ENCODE measurements at places on chromosomes 1 and 21.
A peak's percentile ranks its signal among the peaks of the same experiment; 100 is the strongest.

- H3K27ac ChIP-seq: no peak overlapping the region
- no peaks in the 10 kb centered on the region for H3K36me3 ChIP-seq
- peaks cover 39% of the 10 kb centered on the region for H3K4me1 ChIP-seq
- no peaks in the 10 kb centered on the region for H3K27me3 ChIP-seq
- H3K4me3 ChIP-seq: no peak overlapping the region
Measured at GRCh38 chr1:10384219-10384618, 14.6 kb upstream of the PGD start.

GRCh38 chr1:233597489-233597901 lies 16.4 kb upstream of the KCNK1 start:
- no peaks in the 10 kb centered on the region for H3K27me3 ChIP-seq
- H3K36me3 ChIP-seq: no peaks in the 10 kb centered on the region
- no peaks in the 10 kb centered on the region for H3K4me1 ChIP-seq

DNA sequence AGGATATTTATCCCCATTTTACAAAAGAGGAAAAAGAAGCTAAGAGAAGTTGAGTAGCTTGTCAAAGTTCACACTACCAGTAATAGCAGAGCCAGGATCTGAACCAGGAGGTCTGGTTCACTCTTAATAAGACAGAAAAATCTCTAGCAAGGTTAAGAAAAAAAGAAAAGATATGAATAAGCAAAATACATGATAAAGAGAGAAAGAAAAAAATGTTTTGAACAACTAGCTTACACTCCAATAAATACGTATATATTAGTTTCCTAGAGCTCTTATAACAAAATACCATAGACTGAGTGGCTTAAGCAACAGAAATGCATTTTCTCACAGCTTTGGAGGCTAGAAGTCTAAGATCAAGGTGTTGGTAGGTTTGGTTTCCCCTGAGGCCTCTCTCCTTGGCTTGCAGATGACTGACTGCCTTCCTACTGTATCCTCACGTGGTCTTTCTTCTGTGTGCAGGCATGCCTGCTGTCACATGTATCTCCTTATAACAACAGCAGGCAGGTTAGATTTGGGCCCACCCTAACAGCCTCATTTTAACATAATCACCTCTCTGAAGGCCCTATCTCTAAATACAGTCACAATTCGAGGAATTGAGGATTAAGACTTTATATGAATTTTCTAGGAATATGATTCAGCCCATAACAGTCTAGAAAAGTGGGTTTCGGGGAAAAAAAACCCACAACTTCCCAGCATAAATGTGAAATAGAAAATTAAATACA lies 60.4 kb downstream of the LEPR start:
- H3K4me3 ChIP-seq: no peak overlapping the region
- no peak overlapping the region for H3K27ac ChIP-seq
- H3K36me3 ChIP-seq: no peaks in the 10 kb centered on the region
- DNase-seq: no peak
- H3K4me1 ChIP-seq: no peaks in the 10 kb centered on the region

- no peaks in the 10 kb centered on the region for H3K36me3 ChIP-seq
- peaks cover 28% of the 10 kb centered on the region for H3K27me3 ChIP-seq
- H3K4me1 ChIP-seq: no peaks in the 10 kb centered on the region
- DNase-seq: no peak
- no peak overlapping the region for H3K4me3 ChIP-seq
- H3K27ac ChIP-seq: no peak overlapping the region
Measured at GRCh38 chr1:10873189-10873588, 76.7 kb upstream of the CASZ1 start.

DNA sequence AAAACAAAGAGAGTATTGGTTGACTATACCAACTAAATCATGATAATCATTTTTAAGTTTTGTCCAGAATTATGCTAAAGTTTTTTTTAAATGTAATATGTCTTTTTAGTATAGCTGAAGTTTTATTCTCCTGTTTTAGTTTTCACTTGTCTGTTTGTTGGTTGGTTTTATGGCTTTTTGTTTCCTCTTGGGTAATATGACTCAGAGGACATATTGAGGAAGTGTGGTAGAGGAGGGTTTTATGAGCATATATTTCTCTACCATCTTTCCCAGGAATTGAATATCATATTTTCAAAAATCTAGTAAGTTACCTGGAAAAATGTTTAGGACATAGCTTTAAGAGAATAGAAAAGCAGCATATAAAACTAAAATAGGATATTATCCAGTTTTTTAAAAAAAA lies 68.6 kb upstream of the MCOLN3 start:
- H3K4me1 ChIP-seq: no peaks in the 10 kb centered on the region
- no peaks in the 10 kb centered on the region for H3K36me3 ChIP-seq
- no peak overlapping the region for H3K4me3 ChIP-seq
- H3K27ac ChIP-seq: no peak overlapping the region
- no peak for DNase-seq
- H3K27me3 ChIP-seq: no peaks in the 10 kb centered on the region

DNA sequence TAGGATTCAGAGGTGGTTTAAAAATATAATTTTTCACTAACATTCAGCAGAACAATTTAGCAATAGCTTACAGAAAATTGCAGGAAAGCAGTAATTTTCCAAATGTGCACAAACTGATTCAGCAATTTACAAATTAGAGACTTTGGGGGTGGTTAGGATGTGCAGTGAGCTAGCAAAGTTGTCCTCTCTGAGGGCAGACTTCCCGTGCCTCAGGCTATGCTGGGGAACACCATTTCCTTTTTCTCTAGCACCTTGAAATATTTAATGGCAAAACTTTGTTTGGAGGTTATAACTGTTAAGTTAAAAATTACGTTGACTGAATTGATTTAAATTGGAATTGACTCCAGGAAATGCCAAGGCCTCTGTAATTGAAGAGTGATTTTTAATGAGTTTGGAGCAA lies 258.9 kb downstream of the PTBP2 start:
- H3K4me1 ChIP-seq: no peaks in the 10 kb centered on the region
- H3K27ac ChIP-seq: no peak overlapping the region
- H3K4me3 ChIP-seq: no peak overlapping the region
- no peaks in the 10 kb centered on the region for H3K27me3 ChIP-seq
- DNase-seq: no peak
- no peaks in the 10 kb centered on the region for H3K36me3 ChIP-seq

GRCh38 chr1:14460173-14460572 lies 138.3 kb upstream of the KAZN start:
- H3K27me3 ChIP-seq: no peaks in the 10 kb centered on the region
- no peak overlapping the region for H3K4me3 ChIP-seq
- no peak for DNase-seq
- no peaks in the 10 kb centered on the region for H3K4me1 ChIP-seq
- no peak overlapping the region for H3K27ac ChIP-seq

- H3K27me3 ChIP-seq: peaks cover 40% of the 10 kb centered on the region
- H3K36me3 ChIP-seq: no peaks in the 10 kb centered on the region
- no peak overlapping the region for H3K27ac ChIP-seq
Measured at GRCh38 chr1:5156416-5157120, 502.2 kb downstream of the AJAP1 start.

DNA sequence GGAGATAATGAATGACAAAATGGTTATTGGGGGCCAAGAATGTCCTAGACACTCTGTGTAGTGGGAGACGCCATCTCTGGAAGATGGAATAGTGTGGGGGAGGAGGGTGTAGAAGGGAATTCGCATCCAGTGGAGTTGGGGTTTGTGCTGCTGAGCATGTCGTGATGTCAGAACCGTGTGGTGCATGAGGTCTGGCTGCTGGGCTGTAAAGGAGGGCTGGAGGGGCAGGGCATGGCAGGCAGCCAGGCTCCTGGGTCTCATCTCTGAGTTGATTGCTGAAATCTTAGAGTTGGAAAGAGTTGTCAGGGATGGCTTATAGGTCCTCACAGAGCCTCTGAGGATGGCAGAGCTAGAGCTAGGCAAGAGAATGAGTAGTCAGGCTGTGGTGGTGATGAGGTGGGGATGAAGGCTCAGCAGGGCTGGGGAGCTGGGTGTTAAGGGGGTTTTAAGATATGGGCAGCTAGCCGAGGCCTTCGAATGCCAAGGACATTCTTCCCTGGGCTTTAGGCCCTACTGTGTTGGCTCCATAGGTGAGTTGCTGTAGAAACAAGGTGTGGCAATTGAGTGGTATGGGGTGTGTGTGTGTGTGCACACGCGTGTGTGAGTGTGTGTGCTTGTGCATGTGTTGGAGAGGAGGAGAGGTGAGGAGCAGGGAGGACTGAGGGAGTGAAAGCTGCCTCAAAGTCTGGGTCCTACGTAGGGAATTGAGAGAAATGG lies 1.9 kb downstream of the PPFIA4 start:
- no peak for DNase-seq
- no peak overlapping the region for H3K27ac ChIP-seq
- no peaks in the 10 kb centered on the region for H3K27me3 ChIP-seq
- H3K4me1 ChIP-seq: peaks cover 6% of the 10 kb centered on the region

DNA sequence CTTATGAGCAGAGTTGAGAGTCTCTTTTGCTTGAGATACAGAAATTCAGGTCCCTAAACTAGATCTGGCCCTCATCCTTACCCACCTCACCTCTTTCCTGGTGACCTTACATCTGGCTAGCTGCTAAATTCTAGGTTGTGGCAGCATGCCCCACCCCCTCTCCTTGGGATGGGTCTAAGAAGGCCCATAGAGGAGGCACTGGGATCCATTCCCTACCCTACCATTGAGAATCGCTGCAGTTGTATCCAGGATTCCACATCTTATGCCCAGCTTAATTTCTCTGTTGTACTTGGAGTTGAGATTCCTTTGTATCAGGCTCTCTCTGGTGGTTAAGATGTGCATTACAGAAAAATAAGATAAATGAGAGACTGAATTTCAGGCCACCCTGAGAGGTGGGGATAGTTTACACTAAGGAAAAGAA lies 9.5 kb upstream of the TMEM39B start:
- H3K4me3 ChIP-seq: no peak overlapping the region
- peaks cover 10% of the 10 kb centered on the region for H3K4me1 ChIP-seq
- no peak for DNase-seq

DNA sequence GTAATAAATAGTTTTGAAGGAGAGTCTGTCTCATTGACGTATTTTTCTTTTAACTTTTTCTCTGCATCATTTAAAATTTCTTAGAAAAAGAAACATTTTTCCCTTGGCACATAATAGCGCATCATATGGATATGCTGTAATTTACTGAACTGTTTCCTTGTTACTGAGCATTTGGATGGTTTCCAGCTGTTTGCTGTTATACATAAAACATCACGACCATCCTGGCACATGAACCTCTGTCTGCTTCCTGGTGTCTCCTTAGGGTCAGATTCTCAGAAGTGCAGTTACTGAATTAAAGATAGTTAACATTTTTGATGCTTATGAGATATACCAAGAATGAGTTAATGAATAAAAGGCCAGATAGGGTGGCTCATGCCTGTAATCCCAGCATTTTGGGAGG lies 67.2 kb downstream of the BACE2 start:
- no peaks in the 10 kb centered on the region for H3K4me1 ChIP-seq
- H3K27me3 ChIP-seq: no peaks in the 10 kb centered on the region
- DNase-seq: no peak
- H3K4me3 ChIP-seq: no peak overlapping the region

- DNase-seq: no peak
- no peaks in the 10 kb centered on the region for H3K27me3 ChIP-seq
- no peak overlapping the region for H3K4me3 ChIP-seq
- no peaks in the 10 kb centered on the region for H3K36me3 ChIP-seq
- H3K4me1 ChIP-seq: no peaks in the 10 kb centered on the region
Measured at GRCh38 chr1:30225357-30225756, 498.0 kb downstream of the MATN1 start.

- no peak overlapping the region for H3K4me3 ChIP-seq
- H3K27ac ChIP-seq: no peak overlapping the region
- peaks cover 10% of the 10 kb centered on the region for H3K27me3 ChIP-seq
- H3K4me1 ChIP-seq: no peaks in the 10 kb centered on the region
- H3K36me3 ChIP-seq: no peaks in the 10 kb centered on the region
Measured at GRCh38 chr1:50135716-50136115, 27.0 kb downstream of the ELAVL4 start.

- H3K27ac ChIP-seq: no peak overlapping the region
- no peaks in the 10 kb centered on the region for H3K4me1 ChIP-seq
- no peaks in the 10 kb centered on the region for H3K27me3 ChIP-seq
- H3K4me3 ChIP-seq: no peak overlapping the region
- no peak for DNase-seq
Measured at GRCh38 chr1:87435484-87435883, 106.8 kb downstream of the LMO4 start.

GRCh38 chr21:39616211-39616772 lies 3.6 kb downstream of the B3GALT5 start:
- no peak overlapping the region for H3K4me3 ChIP-seq
- H3K36me3 ChIP-seq: no peaks in the 10 kb centered on the region
- no peak for DNase-seq

DNA sequence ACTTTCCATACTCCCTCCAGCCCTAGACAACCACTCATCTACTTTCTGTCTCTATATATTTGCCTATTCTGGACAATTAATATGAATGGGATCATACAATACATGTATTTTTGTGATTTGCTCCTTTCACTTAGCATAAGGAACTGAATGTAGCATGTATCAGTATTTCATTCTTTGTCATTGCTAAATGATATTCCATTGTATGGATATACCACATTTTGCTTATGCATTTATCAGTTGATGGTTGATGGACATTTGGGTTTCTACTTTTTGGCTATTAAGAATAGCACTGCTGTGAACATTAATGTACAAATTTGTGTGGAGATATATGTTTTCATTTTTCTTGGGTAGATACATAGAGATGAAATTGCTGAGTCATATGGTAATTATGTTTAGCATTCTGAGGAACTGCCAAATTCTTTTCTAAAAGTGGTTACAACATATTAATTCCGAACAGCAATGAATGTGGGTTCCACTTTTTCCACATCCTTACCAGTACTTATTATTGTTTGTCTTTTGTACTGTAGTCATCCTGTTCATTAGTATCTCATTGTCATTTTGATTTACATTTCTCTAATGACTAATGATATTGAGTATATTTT lies 121.0 kb downstream of the LRRC40 start:
- no peaks in the 10 kb centered on the region for H3K36me3 ChIP-seq
- H3K4me3 ChIP-seq: no peak overlapping the region
- no peaks in the 10 kb centered on the region for H3K4me1 ChIP-seq
- DNase-seq: no peak
- H3K27me3 ChIP-seq: no peaks in the 10 kb centered on the region
- H3K27ac ChIP-seq: no peak overlapping the region

DNA sequence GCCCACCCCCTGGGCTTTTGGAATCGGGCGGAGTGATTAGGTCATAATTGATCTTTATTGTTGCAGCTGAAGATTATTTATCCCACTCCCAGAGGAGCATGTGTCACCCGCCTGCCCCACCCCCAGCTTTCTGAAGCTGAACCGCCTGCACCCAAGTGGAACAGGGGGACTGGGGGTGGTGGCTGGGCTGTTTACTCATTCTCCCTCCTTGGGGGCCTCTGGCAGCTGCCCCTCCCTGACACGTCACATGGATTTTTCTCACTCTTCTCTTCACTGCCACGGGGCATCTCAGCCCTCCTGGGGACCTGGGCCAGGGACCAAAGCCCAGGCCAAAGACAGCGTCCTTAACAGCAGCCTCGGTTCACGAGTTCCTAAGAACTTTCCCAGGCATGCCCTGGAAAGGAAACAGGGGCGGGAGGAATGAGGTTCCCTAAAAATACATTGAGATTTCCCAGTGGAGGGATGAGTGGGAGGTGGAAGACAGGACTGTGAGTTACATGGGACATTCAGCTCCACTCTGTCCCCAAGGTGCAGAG lies 31.6 kb upstream of the SOX13 start:
- H3K36me3 ChIP-seq: no peaks in the 10 kb centered on the region
- DNase-seq: no peak
- peak overlapping the region; percentile 48 for H3K27ac ChIP-seq
- H3K27me3 ChIP-seq: no peaks in the 10 kb centered on the region
- H3K4me3 ChIP-seq: no peak overlapping the region
- H3K4me1 ChIP-seq: peaks cover 23% of the 10 kb centered on the region

GRCh38 chr1:209769171-209769904 lies 13.5 kb downstream of the TRAF3IP3 start:
- H3K27ac ChIP-seq: peak overlapping the region; percentile 20
- DNase-seq: peak; percentile 24
- no peaks in the 10 kb centered on the region for H3K36me3 ChIP-seq
- H3K4me3 ChIP-seq: peak overlapping the region; percentile 28
- peaks cover 11% of the 10 kb centered on the region for H3K4me1 ChIP-seq

Measured in esophagus squamous epithelium (tissue), 5 donors.